CD4-positive, alpha-beta T cell treated with Interleukin-17A for 1 hour (primary cell): ENCODE measurements at places on chromosomes 2 and 18.
A peak's percentile ranks its signal among the peaks of the same experiment; 100 is the strongest.

DNA sequence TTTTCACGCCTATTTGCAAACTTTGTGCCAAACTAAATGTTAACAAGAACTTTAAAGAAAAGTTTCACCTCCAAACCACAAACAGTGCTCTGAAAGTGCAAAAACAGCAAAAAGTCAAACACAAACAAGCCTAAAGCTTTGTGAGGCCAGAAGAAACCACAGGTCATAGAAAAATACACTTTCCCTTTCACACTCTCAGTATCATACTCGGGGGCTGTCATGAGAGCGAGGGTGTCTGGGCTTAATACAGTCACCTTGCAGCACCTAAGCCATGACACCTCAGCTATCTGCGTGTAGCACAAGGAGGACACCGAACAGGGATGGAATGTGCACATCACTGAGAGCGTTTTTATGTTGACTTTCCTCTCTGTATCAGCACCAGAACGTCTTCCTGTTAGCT lies 26.6 kb upstream of the SEH1L start:
- peak; percentile 66 for DNase-seq

- DNase-seq, result no peak
Measured at GRCh38 chr18:40216856-40217255, 1738.2 kb upstream of the PIK3C3 start.

DNA sequence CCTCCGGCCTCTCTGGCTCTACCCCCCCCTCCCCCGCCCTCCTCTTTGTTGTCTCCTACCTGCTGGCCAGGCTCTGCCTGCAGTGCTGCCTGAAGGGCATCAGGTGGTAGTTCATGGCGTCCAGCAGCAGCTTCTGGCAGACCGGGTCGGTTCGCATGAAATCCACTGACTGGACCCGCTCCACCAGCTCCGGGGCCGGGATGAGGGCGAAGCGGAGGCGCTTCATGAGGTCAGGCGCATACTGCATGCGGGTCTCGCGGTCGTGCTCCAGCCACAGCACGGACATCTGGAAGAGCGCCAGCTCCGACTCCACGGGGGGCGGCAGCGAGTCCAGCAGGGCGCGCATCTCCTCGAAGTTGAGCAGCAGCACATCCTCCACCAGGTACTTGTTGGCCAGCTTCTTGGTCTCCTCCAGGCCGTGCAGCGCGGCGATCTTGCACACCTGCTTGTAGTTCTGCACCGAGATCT lies 3.2 kb downstream of the KLHL14 start:
- no peak for DNase-seq

GRCh38 chr2:19299032-19299431 lies 59.4 kb downstream of the OSR1 start:
- no peak for DNase-seq
